ENCODE measurements at places on chromosomes 5 and 9. TPM values are rescaled to one million over a fixed set of nuclear protein-coding genes. Genes with fewer than 3 reads are reported as not detected.

LCNL1 gene
- not detected for total RNA-seq

MFAP3 gene
- 28.8 TPM for total RNA-seq

AQP7 gene
- total RNA-seq: not detected

OR1Q1 gene
- total RNA-seq: not detected

NTNG2 gene
- 0.80 TPM for total RNA-seq

ALDH1A1 gene
- not detected for total RNA-seq
